ENCODE measurements at places on chromosomes 12 and 14.

- no peak for DNase-seq
Measured at GRCh38 chr14:77284066-77284465, 13.1 kb upstream of the NGB start.

DNA sequence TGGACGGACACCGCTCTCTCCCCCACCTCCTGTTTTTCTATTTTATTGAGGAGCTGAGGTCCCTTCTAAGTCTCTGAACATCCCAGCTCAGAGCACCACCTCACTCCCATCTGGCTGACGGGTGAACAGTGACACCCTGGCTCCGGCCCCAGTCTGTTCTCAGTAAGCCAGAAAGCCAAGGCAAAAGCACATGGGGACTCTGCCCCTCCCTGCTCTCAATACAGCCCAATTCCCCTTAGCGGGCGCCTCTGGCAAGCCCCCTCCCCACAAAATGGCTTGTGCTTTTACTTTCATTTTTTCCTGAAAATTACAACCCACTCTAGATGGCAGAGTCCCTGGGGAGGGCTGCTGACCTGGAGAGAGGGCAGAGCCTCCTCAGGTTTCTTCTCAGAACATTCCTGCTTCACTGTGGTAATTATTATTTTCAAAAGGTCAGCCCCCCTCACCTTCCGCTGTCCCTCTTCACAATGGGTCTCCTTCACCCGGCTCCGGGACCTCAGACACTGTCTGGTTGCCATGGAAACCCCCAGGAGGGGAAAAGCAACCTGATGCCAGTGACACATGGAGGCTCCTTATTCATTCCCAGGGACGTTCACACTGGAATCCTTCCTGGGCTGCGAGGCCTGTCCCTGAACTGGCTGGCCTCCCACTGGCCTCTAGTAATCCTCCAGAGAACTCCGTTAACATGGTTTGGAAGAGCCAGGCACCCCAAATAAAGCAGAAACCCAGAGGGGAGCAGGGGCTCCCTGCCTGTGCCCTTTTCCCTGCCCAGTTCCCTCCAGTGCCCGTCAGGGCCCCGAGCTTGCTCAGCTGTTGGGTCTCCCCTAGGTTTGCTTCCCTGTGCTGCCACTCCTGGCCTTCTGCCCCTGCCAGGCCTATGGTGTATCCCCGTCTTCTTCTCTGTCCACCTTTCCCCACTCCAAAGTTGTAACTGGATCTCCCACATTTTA lies 15.9 kb downstream of the COL2A1 start:
- DNase-seq: no peak

GRCh38 chr12:41073633-41074472 lies 114.3 kb upstream of the PDZRN4 start:
- DNase-seq: no peak

DNA sequence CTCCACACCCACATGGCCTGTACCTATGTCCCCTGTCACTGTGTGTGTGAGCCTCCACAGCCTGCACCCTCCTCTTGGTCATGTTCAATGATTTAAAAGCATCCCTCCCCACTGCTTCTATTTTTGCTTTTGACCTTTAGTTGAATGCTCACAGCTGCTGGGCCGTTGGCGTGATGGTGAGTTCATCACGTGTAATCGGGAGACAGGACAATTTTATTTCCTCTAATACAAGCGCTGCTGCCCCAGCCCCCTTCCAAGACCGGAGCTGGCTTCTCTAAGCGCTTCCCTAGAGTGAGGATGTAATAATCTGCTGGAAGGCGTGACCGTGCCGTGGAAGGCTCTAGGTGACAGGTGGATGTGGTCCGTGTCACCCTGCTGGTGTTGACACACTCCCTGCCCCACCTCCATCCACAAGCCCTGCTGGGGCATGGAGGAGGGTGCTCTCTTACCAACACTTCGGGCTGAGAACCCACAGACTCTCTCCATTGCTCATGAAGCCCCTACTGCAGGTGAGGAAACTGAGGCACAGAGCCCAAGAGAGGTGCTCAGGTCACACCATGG lies 25.4 kb downstream of the CCDC85C start:
- DNase-seq: peak; percentile 40

- DNase-seq: no peak
Measured at GRCh38 chr12:19074700-19075099, 54.8 kb upstream of the PLEKHA5 start.

- DNase-seq: no peak
Measured at GRCh38 chr14:90857866-90858265, 41.6 kb upstream of the TTC7B start.

All from SHP77 (cell line).